ENCODE measurements at places on chromosomes 7 and 10. TPM values are rescaled to one million over a fixed set of nuclear protein-coding genes. Genes with fewer than 3 reads are reported as not detected.

The ENTPD1 gene
- total RNA-seq: not detected

The SEMA3E gene
- total RNA-seq: 2.3 TPM

The SPDYE2 gene
- total RNA-seq: not detected

The PON1 gene
- 0.64 TPM for total RNA-seq

The C10orf143 gene
- 0.27 TPM for total RNA-seq

The OR2A42 gene
- total RNA-seq: not detected

Data from A549 treated with GW870086 at 1 μM for 4 hours (cell line).